ENCODE measurements at places on chromosomes 7 and 10.

- DNase-seq = no peak
These were observed 24.6 kb upstream of the ASL start for GRCh38 chr7:66050990-66051448.

GRCh38 chr7:46133072-46133471 is 212.0 kb upstream of the IGFBP3 start:
- DNase-seq = no peak

DNA sequence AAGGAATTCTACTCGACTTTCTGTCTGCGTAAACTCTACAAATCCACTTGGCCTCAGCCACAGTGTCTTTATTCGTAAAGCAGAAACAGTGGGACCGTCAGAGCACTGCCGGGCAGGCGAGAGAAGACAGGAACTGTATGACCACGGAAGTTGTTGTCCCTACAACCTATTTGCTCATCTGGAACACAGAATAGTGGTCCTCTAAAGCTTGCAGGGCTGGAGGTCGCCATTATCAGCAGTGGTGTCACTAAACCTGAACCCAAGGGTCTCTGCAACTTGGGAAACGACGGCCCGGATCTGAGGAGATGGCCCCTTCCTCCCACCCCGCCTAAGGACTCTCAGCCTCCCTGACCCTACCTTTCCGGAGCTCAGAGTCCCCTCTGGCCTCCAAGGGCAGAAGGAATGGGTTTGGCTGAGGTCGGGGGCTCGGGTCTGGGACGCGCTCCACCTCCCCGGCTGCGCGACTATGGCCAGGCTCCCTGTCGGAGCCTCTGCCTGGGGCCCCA is 442 bp downstream of the STYXL1 start:
- DNase-seq = no peak

GRCh38 chr10:13803566-13804554 is 217.1 kb downstream of the PRPF18 start:
- DNase-seq = no peak

DNA sequence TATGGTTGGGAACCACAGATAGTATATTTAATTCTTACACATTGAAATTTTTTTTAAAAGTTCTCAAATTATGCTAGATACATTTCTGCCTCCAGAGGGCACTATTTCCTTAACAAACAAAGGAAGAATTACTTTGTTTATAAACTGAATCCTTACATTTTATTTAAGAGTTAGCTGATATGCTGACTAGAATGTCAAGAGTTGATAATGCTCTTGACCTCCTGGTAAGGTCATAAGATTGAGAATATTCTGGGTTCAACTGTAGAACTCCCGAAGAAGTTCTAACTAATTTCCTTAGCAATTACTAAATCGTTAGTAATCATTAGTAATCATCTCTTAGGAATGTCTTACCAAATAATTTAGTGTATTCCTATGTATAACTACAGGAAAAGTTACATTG is 95.3 kb upstream of the CYP26C1 start:
- no peak for DNase-seq

- DNase-seq = no peak
These were observed 9.2 kb downstream of the PFKFB3 start for GRCh38 chr10:6211671-6212635.
